Glomerular endothelial cell (primary cell): ENCODE measurements at places on chromosomes 16 and 17. TPM values are rescaled to one million over a fixed set of nuclear protein-coding genes. Genes with fewer than 3 reads are reported as not detected.

The IST1 gene
- 173 and 192 TPM in 2 replicates for total RNA-seq

The NPIPB13 gene
- 0.47 and 1.5 TPM in 2 replicates for total RNA-seq

DNA sequence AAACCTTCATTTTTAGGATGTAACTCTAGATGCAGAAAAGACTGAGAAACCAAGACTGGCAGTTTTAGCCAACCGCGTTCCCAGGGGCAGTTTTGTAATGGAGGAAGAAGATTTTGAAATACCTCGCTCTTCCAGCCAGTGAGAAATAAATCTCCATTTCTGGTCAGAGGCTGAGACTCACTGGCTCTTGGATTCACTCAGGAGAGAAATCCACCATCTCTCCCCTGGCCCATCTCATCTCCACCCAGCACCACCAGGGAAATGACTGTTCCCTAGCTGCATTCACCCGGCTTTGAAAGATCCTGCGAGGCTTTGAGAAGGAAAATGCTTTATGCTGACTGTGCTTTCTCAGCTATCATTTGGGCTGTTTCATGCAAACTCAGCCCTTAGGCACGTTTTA is 185.2 kb downstream of the SOX9 start:
- DNase-seq: no peak

DNA sequence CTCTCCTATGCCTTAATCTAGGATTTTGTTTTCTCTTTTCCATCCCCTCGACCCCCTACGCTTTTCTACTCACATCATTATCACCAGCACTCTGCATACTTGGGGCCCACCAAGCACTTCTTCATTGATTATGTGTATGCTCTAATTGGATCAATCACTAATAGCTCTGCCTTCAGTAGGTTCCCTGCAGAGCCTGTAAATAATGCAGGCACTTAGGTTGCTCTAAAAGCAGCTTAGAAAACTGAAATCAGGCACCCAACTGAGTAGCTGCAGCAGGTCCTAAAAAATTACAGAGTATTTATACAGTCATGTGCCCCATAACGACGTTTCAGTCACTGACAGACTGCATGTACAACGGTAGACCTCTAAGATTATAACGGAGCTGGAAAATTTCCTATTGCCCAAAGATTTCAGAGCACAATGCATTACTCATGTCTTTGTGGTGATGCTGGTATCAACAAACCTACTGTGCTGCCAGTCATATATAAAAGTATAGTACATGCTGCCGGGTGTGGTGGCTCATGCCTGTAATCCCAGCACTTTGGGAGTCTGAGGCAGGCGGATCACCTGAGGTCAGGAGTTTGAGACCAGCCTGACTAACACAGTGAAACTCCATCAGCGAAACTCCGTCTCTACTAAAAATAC is 280.4 kb downstream of the HS3ST3B1 start:
- DNase-seq: no peak

DNA sequence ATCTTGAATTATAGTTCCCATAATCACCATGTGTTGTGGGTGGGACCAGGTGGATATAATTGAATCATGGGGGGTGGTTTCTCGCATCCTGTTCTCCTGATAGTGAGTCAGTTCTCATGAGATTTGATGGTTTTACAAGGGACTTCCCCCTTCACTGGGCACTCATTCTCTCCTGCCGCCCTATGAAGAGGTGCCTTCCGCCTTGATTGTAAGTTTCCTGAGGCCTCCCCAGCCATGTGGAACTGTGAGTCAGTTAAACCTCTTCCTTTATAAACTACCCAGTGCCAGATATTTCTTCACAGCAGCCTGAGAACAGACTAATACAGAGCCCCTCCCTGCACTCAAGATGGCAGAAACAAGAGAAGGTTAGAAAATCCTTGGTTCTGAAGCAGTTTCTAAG is 26.4 kb downstream of the LDAF1 start:
- DNase-seq: no peak

The SMURF2 gene
- total RNA-seq: 149 and 266 TPM in 2 replicates

GRCh38 chr16:62648256-62648655 is 612.0 kb upstream of the CDH8 start:
- no peak for DNase-seq
